Gastrocnemius medialis (tissue), 4 donors: ENCODE measurements at places on chromosomes 4 and X. TPM values are rescaled to one million over a fixed set of nuclear protein-coding genes. Genes with fewer than 3 reads are reported as not detected.

The MID1 gene
- 1.9 TPM for total RNA-seq

The CXCL8 gene
- 0.22 TPM for total RNA-seq

The SSX4B gene
- not detected for total RNA-seq

The PABPC4L gene
- not detected for total RNA-seq

The RNF175 gene
- not detected for total RNA-seq

The KIAA1210 gene
- not detected for total RNA-seq

The FAM114A1 gene
- 24.6 TPM for total RNA-seq

The VCX3A gene
- total RNA-seq: not detected

The SMIM31 gene
- not detected for total RNA-seq

The USO1 gene
- 233 TPM for total RNA-seq

The LEF1 gene
- total RNA-seq: not detected

The FAM47E gene
- 6.8 TPM for total RNA-seq

The BCORL1 gene
- 2.1 TPM for total RNA-seq

The SERPINA7 gene
- not detected for total RNA-seq

The NR3C2 gene
- 5.6 TPM for total RNA-seq

The TMEM175 gene
- total RNA-seq: 25.2 TPM

The ZGRF1 gene
- total RNA-seq: 2.4 TPM

The FGF13 gene
- 15.3 TPM for total RNA-seq

The HSFX2 gene
- 0.49 TPM for total RNA-seq

The CLIC2 gene
- total RNA-seq: 4.5 TPM

The MAN2B2 gene
- 5.6 TPM for total RNA-seq

The MTMR1 gene
- total RNA-seq: 46.5 TPM

The MAGEA12 gene
- not detected for total RNA-seq

The MAGEC1 gene
- total RNA-seq: not detected

The GJB1 gene
- total RNA-seq: 0.80 TPM

The SLC6A8 gene
- 46.4 TPM for total RNA-seq

The AVPR2 gene
- 3.8 TPM for total RNA-seq

The ART3 gene
- total RNA-seq: 55.2 TPM

The RNF150 gene
- total RNA-seq: 21.2 TPM

The MAML3 gene
- total RNA-seq: 1.5 TPM

The UGT2A1 gene
- total RNA-seq: not detected

The MAGEA9B gene
- total RNA-seq: not detected

The SLC49A3 gene
- total RNA-seq: 1.6 TPM
